ENCODE measurements at places on chromosomes 13 and 19.

DNA sequence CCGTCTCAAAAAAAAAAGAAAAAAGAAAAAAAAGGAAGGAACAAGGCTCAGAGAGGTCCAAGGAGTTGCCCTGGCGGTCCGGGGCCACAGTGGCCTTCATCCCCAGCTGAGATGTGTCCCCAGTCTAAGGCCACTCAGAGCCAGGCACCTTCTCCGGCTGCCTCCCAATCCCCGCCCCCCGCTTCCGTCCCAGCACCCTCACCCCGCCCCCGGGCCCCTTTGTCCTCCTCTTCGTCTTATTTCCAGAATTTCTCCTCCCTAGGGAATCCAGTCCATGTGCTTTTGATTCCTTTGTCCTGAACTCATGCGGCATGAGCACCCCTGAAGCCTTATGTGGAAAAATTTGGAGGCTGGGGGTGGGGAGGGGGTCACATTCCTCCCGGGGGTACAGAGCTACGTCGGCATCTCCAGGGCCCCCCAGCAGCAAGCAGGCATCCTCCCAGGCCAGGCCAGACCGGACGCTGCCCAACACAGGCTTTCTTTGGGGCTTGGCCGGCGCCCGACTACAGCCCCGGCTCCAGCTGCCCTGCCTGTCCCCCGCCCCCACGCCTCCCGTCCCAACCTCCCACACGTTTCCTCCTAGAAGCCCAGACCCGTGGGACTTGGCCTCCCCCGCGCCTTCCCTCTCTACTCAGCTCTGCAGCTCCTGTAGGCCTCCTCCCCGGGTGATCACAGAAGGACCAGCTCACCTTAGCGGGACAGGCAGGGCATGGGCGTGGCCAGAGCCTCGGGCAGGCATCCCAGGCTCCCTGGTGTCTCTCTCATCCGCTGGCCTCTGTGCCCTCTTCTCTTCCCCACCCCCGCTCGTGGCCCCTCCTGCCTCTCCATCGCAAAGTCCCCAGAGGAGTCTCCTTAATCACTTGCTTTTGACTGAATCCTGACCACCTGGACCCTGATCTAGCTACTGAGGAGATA is 17.8 kb upstream of the ADGRE5 start:
- DNase-seq: no peak

- DNase-seq: no peak
Observed at GRCh38 chr19:6745965-6746364, 6.5 kb downstream of the TRIP10 start.

DNA sequence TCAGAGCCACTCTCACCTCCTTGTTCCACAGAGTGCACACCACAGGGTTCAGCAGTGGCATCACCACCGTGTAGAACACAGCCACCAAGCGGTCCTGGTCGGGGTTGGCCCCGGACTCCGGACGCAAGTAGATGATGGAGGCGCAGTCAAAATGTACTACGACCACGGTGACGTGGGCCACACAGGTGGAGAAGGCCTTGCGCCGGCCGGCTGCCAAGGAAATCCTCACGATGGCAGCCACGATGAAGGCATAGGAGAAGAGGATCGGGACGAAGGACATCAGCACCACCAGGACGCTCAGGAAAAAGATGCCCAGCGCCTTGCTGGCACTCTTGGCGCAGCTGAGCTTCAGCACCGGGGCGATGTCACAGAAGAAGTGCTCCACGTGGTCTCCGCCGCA is 33.9 kb downstream of the SYDE1 start:
- DNase-seq: no peak

GRCh38 chr19:7382694-7383093 is 34.0 kb downstream of the ARHGEF18 start:
- no peak for DNase-seq

DNA sequence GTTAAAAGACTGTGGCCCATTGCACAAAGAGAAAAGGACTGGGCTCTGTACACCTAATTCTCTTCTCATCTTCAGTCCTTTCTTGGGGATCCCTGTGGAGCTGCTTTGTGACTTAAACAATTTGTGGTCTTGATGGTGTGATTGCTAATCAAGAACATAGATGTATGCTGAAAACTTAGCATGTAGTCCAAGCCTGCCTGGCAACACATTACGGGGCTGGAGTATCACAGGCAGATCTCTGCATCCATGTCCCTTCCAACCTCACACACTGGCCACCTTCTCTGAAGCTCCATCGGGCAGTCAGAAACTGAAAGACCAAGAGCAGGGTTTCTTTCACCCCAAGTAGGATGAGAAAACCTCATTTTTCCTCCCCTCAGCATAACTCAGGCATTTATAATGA is 69.6 kb upstream of the ARGLU1 start:
- no peak for DNase-seq

DNA sequence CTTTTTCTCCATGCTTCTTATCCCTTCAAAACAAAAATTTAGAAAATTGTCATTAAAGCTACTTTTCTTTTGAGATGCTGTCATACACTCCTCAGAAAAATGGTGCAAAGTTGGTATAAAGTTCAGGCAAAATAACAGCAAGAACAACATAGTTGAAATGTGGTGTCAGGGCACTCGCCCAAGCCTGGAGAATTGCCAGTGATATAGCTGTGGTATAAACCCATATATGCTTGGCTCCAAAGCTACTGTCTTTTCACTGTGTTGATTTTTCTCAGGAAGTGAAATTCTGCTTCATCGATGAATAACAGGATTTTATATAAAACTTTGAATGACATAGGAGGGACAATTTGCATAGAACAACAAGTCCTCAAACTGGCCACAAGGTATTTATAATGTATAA is 2532.9 kb downstream of the PCDH9 start:
- no peak for DNase-seq

Data from D721Med (cell line).